ENCODE measurements at places on chromosomes 5 and 9. TPM values are rescaled to one million over a fixed set of nuclear protein-coding genes. Genes with fewer than 3 reads are reported as not detected.

PHF24 gene
- total RNA-seq = 0.40 TPM

HCN1 gene
- not detected for total RNA-seq

ENTREP1 gene
- not detected for total RNA-seq

SPINK7 gene
- not detected for total RNA-seq

FOXD4L4 gene
- total RNA-seq = 0.08 TPM

PAPPA gene
- 226 TPM for total RNA-seq

PRRX2 gene
- total RNA-seq = 31.1 TPM

C9orf153 gene
- total RNA-seq = not detected

MRPL50 gene
- 10.3 TPM for total RNA-seq

S1PR3 gene
- total RNA-seq = 89.6 TPM

GRAMD2B gene
- 3.9 TPM for total RNA-seq

TMEM232 gene
- total RNA-seq = 0.24 TPM

SLC6A3 gene
- not detected for total RNA-seq

LCN9 gene
- not detected for total RNA-seq

SET gene
- 256 TPM for total RNA-seq

TMEM252 gene
- total RNA-seq = not detected

FAXDC2 gene
- total RNA-seq = 3.6 TPM

VPS13A gene
- total RNA-seq = 9.9 TPM

PDCD1LG2 gene
- 4.7 TPM for total RNA-seq

GABRA1 gene
- total RNA-seq = not detected

GDA gene
- total RNA-seq = 2.2 TPM

PDZD2 gene
- 0.16 TPM for total RNA-seq

CTNND2 gene
- not detected for total RNA-seq

NUTM2F gene
- total RNA-seq = not detected

STK32A gene
- 0.24 TPM for total RNA-seq

IL4 gene
- total RNA-seq = not detected

RECK gene
- 8.9 TPM for total RNA-seq

ADAMTS2 gene
- total RNA-seq = 29.2 TPM

MYORG gene
- total RNA-seq = 2.1 TPM

NPR3 gene
- 2.7 TPM for total RNA-seq

TNFSF15 gene
- 0.08 TPM for total RNA-seq

CERT1 gene
- total RNA-seq = 8.7 TPM

CXCL14 gene
- total RNA-seq = not detected

OSMR gene
- total RNA-seq = 43.8 TPM

IFNA5 gene
- total RNA-seq = not detected

PRXL2C gene
- total RNA-seq = 7.9 TPM

SLC46A2 gene
- not detected for total RNA-seq

ANAPC2 gene
- total RNA-seq = 7.8 TPM

DNAI1 gene
- not detected for total RNA-seq

PCDHB7 gene
- under 0.01 TPM for total RNA-seq

ESM1 gene
- 0.16 TPM for total RNA-seq

FCN2 gene
- total RNA-seq = not detected

TAF1L gene
- total RNA-seq = not detected

CDC25C gene
- total RNA-seq = 11.1 TPM

CDK7 gene
- 45.8 TPM for total RNA-seq

SHISAL2B gene
- total RNA-seq = not detected

RUSC2 gene
- 27.8 TPM for total RNA-seq

LRRC19 gene
- total RNA-seq = not detected

AGXT2 gene
- total RNA-seq = not detected

KIF4B gene
- 0.08 TPM for total RNA-seq

PCDHB4 gene
- total RNA-seq = under 0.01 TPM

BTNL8 gene
- total RNA-seq = not detected

RANBP3L gene
- total RNA-seq = 0.13 TPM

KIAA0825 gene
- total RNA-seq = 2.2 TPM

All from epithelial cell of alveolus of lung (primary cell).